ENCODE measurements at places on chromosomes 6 and 20.

GRCh38 chr6:10676403-10676802 is 18.0 kb downstream of the C6orf52 start:
- no peak for DNase-seq

GRCh38 chr6:44219053-44219814 is 2.5 kb downstream of the MYMX start:
- DNase-seq = peak; percentile 88

DNA sequence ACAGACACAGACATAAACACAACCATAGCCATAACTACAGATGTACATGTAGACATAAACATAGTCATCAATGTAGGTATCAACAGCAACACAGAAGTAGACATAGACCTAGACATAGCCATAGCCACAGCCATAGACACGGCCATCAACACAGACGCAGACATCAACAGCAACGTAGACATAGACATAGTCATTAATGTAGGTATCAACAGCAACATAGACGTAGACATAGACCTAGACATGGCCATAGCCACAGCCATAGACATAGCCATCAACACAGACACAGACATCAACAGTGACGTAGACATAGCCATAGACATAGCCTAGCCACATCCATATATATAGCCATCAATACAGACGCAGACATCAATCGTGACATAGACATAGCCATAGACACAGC is 258.3 kb upstream of the FOXQ1 start:
- DNase-seq = no peak

DNA sequence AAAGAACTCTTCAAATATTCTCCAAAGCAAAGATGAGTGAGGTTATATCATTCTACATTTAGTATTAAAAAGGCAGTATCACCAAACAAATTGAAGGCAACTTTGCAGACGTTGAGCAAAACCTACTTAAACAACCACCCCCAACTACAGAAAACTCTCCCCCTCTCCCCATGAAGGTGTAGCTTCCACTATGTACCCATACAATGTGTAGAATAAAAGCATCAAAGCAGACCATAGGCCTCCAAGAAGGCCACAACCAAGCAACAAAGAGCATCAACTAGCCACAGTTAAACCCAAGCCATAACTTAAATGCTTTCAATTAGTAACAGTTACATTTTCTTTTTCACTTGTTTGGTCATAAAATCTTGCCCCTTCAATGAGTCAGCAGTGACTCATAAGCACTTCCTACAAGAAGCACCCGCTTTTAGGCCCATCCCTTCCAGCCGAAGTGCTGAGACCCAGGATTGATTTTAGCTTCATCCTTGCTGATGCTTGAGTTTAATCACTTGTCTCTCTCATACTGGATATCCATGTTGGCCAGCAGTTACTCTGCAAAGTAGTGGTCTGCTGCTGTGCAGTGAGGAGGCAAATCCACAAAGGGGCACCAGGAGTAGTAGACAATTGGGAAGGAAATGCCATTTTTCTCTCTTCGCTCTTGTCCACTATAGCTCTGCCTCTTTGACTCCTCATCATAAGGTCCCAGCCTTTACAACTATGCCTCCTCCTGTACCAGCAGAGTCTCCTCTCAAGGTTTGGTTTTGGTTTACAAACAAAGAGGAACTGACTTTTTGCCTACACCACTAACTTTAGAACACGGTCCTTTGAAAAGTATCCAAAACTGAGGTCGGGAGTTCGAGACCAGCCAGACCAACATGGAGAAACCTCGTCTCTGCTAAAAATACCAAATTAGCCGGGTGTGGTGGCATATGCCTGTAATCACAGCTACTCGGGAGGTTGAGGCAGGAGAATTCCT is 8.4 kb upstream of the NUP153 start:
- peak; percentile 82 for DNase-seq

GRCh38 chr20:25644814-25645213 is 21.0 kb upstream of the NANP start:
- no peak for DNase-seq

DNA sequence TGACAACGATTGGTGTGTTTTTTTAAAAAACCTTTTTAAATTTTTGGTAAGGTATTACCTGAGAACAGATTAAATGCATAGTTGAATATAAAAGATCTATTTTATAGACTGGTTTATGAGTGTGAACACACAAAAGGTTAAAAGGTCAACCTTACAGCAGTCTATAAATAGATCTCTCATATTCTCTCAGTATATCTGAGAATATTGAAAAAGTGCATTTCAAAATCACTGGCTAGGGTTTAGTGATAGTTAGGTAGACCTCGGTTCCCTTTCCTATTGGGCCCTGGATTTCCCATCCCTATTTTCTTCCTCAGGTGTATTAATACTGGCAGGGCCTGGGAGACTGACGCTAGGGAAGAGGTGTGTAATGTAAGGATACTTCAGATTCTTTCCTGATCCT is 723 bp upstream of the ZNF451 start:
- DNase-seq = no peak

GRCh38 chr6:71420693-71421328 is 132.2 kb downstream of the OGFRL1 start:
- no peak for DNase-seq

Measured in OCI-M1 (cell line).